ENCODE measurements at places on chromosomes 13 and 19.

DNA sequence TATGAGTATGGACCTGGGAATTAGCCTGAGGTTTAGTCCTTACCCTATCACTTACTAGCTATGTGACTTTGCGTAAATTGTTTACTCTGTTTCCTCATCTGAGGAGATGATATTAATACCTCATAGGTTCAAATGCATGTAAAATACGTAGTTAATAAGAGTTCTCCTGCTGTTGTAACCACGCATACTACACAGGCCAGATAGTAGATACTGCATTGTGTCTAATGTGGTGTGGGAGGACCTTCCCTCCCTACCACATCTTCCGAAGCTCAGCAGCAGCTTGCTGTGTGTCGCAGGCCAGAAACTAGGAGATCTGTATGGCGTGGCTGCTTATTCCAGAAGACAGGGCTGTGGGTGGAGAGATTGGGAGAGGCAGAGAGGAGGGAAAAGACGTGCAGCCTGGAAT is 23.0 kb downstream of the GTF2F2 start:
- DNase-seq = no peak

GRCh38 chr13:79227418-79227817 is 178.6 kb downstream of the RBM26 start:
- DNase-seq = no peak

- no peak for DNase-seq
Observed at GRCh38 chr13:77928909-77929308, 10.3 kb upstream of the EDNRB start.

GRCh38 chr13:44336934-44337333 is 36.7 kb upstream of the SERP2 start:
- DNase-seq = no peak

DNA sequence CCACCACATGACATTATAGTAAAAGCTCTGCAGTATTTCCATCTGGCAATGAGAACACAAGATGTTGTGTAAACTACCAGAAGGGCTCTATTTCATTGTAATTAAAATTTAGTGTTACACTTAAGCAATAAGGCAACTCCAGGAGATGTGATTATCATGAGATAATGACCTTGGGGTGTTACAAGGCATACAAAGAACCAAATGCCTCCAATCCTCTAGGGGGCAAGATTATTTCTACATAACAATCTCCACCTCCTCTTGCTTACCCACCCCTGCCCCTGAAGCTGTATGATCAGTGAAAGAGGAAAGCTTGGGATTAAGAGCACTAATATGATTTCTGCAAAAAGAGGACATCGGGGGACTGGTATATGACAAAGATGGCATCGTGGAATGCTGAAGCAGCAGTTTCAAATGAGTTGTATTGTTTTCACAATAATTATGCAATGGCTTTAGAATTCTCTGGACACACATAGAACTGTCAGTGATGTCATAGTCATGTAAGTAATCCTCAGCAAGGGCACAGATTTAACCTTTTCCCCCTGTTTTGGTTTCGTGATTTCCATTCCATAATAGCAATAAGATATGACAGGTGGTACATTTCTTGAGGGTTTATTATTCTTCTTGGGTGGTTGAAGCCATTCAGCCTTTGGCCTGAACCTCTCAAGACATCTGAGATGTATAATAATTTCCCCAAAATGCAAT is 295.3 kb downstream of the MZT1 start:
- no peak for DNase-seq

DNA sequence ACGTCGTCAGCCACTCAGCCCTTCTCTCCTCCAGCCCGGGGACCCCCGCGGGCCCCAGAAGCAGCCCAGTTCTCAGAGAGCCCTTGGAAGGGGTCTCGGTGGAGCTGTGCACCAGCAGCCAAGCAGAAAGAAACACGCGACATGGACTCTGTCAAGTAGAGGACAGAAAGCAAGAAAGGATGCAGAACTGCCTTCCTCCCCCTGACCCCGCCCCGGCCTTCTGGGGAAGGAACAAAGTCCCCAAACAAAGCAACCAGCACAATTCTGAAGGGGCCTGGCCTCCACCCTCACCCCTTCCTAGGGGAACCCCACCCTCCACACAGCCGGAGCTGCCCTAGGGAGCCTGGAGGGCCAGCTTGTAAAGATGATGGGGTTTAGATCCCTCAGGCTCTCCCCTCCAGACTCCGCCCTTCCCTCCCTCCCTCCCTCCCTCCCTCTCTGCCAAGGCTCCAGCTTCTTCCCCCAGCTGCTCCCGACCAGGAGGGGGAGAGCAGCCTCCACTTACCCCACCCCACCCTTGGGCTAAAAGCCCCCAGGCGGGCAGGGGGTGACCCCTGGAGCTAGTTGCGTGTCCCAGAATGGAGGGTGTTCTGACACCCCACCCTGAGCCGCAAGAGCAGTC is 7.8 kb downstream of the LYL1 start:
- DNase-seq = no peak

- no peak for DNase-seq
Observed at GRCh38 chr13:59746291-59746962, 417.3 kb downstream of the DIAPH3 start.

GRCh38 chr19:51994048-51994644 is 7.5 kb upstream of the ZNF350 start:
- no peak for DNase-seq

GRCh38 chr19:33161201-33161600 is 29.3 kb downstream of the WDR88 start:
- DNase-seq = no peak

- no peak for DNase-seq
Observed at GRCh38 chr13:22812793-22813192, 368.0 kb upstream of the SGCG start.

- DNase-seq = no peak
Observed at GRCh38 chr13:29318741-29319140, 276.7 kb downstream of the SLC7A1 start.

- peak; percentile 71 for DNase-seq
Observed at GRCh38 chr13:25574437-25575411, 202.9 kb downstream of the ATP8A2 start.

GRCh38 chr19:31511696-31512095 is 162.5 kb upstream of the TSHZ3 start:
- DNase-seq = no peak

GRCh38 chr13:97932036-97932435 is 21.4 kb upstream of the IPO5 start:
- no peak for DNase-seq

DNA sequence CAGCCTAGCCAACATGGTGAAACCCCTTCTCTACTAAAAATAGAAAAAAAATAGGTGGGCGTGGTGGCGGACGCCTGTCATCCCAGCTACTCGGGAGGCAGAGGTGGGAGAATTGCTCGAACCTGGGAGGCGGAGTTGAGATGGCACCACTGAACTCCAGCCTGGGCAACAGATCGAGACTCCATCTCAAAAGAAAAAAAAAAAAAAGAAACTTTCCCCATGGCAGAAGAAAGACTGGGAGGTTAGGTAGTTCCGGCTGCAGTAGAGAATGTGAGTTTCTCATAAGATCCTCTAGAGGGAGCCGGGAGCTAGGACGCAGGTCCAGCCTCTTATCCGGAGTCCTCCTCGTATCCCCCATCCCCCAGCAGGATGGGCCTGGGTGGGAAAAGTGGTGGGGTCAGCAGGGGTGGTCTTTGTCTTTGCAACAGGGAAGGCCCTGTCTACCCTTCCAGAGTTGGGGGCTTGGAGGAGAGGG is 13.2 kb upstream of the CREB3L3 start:
- peak; percentile 13 for DNase-seq

GRCh38 chr19:5958074-5958850 is 19.7 kb downstream of the RANBP3 start:
- no peak for DNase-seq

DNA sequence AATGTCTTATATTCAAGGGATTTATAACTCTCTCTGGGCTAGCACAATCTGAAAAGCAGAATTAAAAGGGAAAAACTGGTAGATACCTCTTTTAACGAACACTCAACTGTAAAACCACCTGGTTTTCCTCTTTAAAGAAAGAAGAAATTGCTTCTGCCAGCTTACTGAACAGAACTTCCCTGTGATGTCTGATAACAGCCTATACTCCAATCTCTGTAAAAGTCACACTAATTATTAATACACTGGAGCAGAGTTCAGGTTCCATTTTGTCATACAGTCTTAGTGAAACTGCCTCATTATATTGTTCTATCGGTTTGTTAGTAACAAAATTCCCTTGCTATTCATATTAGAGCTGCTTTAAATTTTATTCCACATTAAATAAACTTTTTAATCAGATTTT is 251.0 kb upstream of the STARD13 start:
- no peak for DNase-seq

- no peak for DNase-seq
Observed at GRCh38 chr13:54890976-54891375, 1862.4 kb downstream of the OLFM4 start.

DNA sequence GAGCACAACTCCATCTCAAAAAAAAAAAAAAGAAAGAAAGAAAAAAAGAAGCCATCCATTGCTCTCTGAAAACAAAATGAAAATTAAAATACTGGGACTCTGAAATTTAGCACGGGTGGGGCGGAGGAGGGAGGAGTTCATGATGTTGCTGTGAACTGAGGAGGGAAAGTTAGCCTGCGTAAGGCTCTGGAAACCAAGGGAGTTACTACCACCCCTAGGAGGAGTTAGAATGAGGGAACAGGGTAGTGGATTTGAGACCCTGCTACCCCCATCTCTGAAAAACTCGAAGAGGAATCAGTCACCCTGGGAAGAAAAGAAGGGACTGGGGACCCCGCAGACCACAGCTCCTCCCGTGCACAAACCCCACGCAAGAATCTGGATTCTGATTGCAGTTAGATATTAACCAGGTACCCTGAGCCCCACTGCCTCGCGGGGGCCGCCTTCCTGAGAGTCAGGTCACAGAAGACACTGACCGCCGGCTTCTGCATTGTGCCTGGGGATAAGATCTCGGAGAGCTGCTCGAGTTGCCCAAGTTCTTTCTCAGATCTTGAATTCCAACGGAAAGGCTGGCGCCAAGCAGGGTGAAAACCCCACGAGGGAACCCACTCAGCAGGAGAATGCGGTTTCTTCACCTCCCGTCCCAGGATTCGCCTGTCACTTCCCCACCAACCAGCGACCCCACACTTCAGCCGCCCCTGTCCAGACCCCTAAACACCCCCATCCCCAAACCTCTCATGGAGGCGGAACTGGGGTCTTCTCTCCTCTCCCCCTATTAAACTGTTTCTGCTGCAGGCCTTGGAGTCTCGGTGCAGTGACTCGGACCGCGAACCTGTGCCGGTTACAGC is 870 bp downstream of the ZNF442 start:
- DNase-seq = no peak

GRCh38 chr13:31827707-31828106 is 88.4 kb downstream of the RXFP2 start:
- DNase-seq = no peak

- no peak for DNase-seq
Observed at GRCh38 chr13:97976610-97977521, 23.4 kb downstream of the IPO5 start.

- DNase-seq = no peak
Observed at GRCh38 chr13:94332359-94333096, 147.0 kb downstream of the DCT start.

DNA sequence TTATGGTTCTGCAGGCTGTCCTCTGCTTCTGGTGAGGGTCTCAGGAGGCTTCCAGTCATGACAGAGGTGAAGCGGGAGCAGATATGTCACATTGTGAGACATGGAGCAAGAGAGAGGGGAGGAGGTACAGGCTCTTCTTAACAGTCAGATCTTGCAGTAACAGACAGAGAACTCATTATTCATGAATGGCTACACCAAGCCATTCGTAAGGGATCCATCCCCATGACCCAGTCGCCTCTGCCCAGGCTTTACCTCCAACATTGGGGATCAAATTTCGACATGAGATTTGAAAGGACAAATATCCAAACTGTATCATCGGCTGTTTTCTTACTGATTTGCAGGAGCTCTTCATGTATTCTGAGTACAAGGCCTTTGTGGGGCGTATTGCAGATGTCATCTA is 21.7 kb downstream of the ZNF507 start:
- no peak for DNase-seq

GRCh38 chr13:26855071-26855470 is 94.5 kb upstream of the GPR12 start:
- DNase-seq = no peak

DNA sequence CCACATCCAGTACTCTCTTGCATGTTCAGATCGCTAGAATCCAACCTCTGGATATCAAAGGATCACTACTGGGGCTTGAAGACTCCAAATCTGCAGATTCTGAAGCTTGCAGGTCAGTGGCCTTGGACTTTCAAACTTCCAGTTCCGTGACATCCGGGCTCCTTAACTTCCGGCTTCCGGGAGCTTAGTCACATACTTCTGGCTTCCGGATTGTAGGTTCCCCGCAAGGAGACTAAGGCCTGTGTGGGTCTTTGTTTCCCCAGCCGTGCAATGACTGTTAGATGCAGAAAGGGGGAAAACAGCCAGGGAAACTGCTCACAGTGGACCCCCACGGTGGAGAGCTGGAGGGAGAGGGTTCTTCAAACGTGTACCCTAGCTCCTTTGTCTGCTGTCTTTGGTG is 41.4 kb downstream of the ZNF333 start:
- no peak for DNase-seq

GRCh38 chr19:16504271-16504670 is 8.1 kb downstream of the C19orf44 start:
- no peak for DNase-seq

- no peak for DNase-seq
Observed at GRCh38 chr19:1220976-1221903, 15.7 kb downstream of the STK11 start.

GRCh38 chr19:23262920-23263319 is 12.7 kb upstream of the ZNF724 start:
- DNase-seq = no peak

DNA sequence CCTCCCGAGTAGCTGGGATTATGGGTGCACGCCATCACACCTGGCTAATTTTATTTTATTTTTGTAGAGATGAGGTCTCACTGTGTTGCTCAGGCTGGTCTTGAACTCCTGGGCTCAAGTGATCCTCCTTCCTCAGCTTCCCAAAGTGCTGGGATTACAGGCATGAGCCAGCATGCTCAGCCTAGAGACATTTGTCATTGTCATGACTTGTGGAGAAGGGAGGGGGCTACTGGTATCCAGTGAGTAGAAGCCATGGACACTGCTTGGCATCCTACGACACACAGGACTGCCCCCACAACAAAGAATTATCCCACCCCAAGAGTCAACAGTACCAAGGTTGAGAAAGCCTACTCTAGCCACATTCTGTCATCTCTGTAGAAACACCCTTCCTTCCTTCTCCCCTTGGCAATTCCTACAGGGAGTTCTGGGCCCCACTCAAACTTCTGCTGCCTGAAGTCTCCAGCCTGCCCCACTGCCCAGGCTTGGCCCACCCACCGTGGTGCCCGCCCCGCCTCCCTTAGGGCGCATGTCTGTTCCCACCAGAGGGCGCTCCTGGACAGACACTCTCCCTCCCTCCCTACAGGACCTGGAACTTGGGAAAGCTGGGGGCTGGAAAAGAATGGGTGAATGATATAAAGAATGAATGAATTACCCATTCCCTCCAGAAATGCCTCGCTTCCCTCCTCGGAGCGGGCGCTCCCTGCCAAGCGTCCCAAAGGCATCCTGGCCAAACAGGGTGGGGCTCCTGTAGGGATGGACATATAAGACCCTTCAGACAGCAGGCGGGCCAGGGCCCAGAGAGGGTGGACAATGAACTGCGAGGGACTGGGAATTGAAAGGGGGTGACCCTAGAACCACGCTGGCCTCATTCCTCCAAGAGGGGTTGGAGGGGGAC is 5.5 kb upstream of the EMP3 start:
- peak; percentile 65 for DNase-seq

GRCh38 chr13:98784666-98785065 is 32.2 kb upstream of the SLC15A1 start:
- DNase-seq = no peak

GRCh38 chr13:71922194-71922593 is 55.2 kb upstream of the DACH1 start:
- DNase-seq = no peak
